ENCODE measurements at places on chromosomes 13 and 19.

DNA sequence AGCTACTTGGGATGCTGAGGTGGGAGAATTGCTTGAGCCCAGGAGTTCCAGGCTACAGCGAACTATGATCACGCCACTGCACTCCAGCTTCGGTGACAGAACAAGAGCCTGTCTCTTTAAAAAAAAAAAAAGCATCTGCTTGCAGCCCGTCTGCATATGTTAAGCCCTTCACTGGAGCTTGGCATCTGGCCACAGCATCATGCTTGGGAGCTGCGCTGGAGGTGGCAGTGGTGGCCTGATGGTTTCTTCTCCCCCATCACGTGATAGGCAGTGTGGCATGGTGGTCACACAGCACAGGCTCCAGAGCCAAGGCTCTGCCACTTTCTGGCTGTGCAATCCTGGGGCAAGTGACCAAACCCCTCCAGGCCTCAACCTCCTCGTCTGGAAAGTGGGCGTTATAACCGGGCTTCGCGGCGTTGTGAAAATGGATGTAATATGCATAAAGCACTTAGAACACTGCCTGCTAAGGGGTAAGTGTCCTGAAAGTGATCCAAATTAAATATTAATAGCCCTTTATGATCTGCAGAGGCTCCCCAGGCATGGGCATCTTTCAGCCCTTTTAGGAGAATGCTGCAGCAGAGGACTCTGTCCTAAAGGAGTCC, 24.4 kb downstream of the MARK4 start:
- no peak for DNase-seq

GRCh38 chr19:5686326-5686646, 3.8 kb upstream of the RPL36 start:
- no peak for DNase-seq

DNA sequence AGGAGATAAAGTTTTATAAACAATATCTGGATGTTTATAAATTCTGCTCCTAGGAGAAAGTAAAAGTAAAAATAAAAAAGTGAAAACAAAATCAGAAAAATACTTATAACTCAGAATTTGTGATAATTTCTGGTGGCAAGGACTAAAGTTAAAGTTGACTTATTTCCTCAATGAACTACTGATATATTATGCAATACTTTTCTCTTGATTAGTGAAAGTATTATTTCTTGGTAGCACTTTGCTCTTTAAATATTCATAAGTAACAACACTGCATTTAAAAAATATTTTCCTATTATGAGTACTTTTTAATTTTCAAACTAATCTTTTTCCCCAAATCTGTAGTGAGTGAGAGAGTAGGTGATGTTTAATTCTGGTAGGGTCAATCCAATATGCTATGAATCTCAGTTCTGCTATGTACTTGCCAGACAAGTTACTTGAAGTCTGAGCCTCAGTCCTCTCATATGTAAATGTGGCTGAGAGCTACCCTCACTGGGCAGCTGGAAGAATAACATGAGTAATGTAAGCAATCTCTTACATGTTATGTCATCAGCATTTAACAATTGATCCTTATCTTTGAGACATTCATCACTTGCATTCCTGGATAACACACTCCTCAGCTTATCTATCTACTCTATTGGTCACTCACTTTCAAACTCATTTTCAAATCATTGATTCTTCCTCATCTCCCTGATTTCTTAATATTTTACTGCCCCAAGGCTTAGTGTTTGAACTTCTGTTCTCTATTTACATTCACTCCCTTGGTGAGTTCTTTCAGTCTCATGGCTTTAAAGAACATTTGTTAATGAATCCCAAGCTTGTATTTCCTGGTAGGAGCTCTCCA, 239.0 kb downstream of the RGCC start:
- no peak for DNase-seq

GRCh38 chr19:17450264-17451075, 2.0 kb upstream of the TMEM221 start:
- DNase-seq = no peak

Data from stimulated activated CD4-positive, alpha-beta T cell treated with anti-CD3 and anti-CD28 coated beads, Interleukin-1b, Interleukin-23, amount 100 ng/mL, for 4 hours (primary cell).